NCI-H2107 (cell line): ENCODE measurements at places on chromosomes 3 and 15.

DNA sequence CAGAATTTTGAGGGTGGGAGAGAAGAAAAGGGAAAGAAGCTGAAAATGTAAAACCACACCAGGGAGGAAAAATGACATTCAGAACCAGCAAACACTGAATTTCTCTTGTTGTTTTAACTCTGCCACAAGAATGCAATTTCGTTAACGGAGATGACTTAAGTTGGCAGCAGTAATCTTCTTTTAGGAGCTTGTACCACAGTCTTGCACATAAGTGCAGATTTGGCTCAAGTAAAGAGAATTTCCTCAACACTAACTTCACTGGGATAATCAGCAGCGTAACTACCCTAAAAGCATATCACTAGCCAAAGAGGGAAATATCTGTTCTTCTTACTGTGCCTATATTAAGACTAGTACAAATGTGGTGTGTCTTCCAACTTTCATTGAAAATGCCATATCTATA is 15.5 kb downstream of the GREM1 start:
- no peak for DNase-seq

- no peak for DNase-seq
These were observed at the start of gene RPS17 for GRCh38 chr15:82540055-82540983. Gene RPS17 (minus strand): TSS chr15:82540457. CDS start chr15:82540428, 29 bp downstream.

- DNase-seq, result no peak
These were observed 17.3 kb upstream of the HRH1 start for GRCh38 chr3:11136830-11137626.

DNA sequence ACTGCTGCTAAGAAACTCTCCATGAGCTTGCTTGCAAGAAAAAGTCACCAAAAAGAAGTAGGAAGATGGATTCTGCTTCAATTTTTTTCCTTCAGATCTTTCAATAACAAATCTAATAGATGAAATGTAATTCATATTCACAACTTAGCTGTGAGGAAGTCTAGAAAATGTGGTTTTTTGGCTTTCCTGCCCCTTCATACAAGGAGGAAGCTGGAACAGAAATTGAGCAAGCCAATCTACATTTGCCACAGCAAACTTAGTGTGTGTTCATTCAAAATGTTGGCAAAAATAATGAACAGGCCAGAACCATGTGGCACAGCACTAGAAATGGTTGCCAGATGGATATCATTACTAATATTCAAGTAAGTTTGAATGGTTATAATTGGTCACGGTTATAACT is 93.2 kb upstream of the NEDD4 start:
- no peak for DNase-seq

DNA sequence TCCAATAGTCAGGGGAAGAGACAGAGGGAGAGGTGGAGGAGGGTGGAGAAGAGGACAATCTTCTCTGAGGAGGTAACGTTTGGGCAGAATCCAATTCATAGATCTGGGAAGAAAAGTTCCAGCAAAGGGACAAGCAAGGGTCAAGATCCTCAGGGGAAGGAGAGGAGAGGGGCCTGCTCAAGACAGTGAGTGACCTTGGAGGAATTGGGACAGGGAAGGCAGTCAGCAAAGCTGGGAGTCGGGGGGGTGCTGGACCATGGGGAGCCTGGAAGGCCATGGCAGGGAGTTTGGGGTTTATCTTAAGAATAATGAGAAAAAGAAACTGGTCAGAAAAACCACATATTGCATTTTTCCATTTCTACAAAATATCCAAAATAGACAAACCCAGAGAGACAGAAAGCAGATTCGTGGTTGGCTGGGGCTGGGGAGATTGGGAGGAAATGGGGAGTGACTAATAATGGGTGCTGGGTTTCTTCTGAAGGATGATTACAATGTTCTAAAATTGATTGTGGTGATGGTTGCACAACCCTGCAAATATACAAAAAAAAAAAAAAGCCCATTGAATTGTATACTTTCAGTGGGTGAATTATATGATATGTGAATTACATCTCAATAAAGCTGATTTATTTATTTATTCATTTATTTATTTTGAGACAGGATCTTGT is 19.6 kb upstream of the SRP14 start:
- no peak for DNase-seq

DNA sequence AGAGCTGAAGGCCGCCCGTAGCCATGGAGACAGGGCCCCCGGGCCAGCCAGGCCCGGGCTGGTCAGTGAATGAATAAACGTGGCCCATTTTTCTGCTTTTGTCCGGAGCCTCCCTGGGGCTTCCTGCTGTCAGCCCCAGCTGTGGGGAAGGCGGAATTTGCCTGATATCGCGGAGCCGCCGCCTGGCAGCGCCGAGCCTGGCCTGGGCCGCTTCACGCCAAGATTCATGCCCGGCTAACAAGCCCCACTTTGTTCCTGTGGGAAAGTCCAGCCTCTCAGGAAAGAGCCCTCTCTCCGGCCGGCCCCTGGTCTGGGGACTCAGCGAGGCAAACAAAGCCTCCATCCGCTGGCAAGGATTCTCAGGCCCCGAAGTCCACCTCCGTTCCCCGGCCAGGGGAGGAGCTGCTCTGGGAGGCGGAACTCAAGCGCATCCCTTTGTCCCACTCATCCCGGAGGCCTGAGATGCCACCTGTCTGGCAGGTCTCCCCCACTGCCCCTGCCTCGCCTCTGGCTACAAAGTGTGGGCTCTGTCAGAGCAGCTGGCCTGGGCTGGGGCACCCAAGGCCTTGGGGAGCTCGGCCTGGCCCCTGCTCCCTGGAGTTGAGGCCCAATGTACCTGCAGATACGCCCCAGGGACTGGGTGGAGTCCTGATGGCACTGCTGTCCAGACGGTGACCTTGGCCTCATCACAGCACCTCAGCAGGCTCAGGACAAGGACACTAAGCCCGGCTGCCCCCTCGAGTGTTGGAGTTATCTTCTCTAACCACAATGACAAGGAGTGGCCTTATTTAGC is 51.6 kb upstream of the SLC6A11 start:
- no peak for DNase-seq

DNA sequence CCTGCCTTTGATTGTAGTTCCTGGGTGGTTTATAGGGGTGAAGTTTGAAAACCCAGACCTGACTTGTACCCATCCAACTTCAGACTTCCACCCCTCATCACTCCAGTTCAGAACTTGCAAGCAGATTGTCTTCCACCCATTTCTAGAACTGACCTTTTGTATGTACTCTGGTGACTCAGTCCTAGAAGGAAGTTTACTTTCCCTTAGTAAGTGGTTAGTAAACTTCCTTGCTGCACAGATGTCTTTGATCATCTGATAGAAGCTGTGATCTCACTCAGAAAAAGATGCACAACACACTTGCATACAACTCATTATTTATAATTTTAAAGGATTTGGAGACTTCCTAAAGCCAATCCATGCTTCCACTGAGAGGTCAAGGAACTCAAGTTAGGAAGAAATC is 368.0 kb downstream of the MFSD1 start:
- DNase-seq, result no peak
